ENCODE measurements at places on chromosomes 1 and 21.

- no peak for DNase-seq
These were observed 33.0 kb upstream of the LRIG2 start for GRCh38 chr1:113040041-113040440.

- no peak for DNase-seq
These were observed 15.0 kb downstream of the DDX59 start for GRCh38 chr1:200654660-200655059.

GRCh38 chr21:33674226-33674625 is 31.9 kb downstream of the ITSN1 start:
- no peak for DNase-seq

DNA sequence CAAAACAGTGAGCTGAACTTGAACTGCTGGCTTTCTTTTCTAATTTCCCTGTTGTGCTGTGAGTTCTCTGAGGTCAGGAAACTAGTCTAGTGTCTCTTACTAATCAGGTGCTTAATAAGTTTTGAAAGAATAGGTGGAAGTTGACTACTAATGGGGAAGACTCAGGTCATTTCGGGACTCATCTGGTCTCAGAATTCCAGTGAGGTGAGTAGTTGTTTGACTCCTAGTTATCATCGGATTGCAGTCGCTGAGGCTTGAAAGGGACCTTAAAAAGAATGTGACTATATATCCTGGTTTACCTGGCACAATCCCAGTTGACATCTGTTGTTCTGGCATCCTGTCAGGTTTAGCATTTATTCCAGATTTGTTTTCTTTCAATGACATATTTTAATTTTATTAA is 81.4 kb upstream of the SPAG17 start:
- DNase-seq: no peak

DNA sequence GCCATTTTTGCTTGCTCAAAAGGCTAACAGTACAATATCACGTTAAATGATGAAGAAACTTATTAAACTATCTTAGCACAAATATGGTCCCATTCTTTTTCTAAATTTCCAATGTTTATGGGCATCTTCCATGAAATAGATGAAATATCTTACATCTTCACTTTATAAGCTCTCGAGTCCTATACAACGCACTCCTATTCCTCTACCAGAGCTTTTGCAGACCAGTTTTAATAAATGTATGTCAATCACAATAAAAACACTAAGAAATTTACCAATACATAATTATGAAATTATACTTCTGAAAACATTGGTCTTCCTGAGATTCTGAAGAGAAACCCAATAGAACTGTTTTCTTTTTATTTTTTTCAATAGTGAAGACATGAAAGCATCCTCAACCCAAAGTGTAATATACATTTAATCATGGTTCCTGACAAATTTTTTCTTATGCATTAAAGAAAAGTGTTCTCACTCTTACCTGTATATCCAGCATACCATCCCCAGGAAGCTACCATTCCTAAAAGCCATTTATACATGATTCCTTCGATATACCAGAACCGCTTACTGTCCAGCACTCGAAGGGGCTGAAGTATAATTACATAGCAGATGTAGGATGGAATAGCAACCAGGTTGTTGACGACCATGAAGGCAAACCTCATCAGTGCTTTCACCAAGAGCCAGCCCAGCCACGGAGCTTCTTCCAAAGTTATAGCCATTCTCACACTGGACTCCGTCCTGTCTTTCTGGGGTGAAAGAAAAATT is 1.8 kb downstream of the LPGAT1 start:
- no peak for DNase-seq

DNA sequence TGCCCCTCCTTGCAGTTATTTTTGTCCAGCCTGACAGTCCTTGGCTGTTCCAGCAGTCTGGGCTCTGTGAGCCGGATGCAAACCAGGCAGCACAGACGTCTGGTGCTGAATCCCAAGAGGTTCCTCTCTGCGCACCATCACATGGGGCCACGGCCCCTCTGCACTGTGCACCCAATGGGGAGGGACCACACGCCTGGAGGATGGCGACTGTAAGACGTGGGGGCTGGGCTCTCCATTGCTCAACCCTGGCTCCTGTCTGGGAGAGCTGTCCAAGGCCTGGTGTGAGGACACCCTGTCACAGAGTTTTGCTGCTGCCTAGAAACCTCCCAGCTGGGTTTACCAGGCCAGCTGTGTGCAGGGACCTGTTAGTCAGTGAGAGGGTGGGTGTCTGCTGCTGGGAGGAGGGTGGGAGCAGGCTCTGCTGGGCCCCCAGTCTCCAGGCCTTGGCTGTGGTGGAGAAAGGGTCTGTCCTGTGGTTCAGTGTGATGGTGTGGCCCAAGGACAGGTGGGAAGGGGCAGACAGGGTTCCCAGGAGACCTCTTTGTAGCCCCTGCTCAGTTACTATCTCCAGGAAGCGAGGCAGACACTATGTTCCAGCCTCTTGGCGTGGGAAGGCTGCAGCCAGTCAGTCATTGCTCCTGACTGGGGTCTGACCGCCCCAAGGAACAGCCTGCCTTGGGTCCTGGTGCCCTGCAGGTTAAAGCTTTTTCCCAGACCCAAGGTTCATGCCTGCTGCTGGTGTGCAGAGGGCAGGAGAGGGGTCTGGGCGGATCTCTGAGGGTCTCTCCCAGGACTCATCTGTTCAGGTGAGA is 13.8 kb downstream of the HEYL start:
- DNase-seq: peak; percentile 88

GRCh38 chr1:39105061-39105840 is 79.1 kb downstream of the NDUFS5 start:
- no peak for DNase-seq

GRCh38 chr1:53672243-53672642 is 66.7 kb downstream of the GLIS1 start:
- DNase-seq: no peak

- no peak for DNase-seq
These were observed 15.8 kb upstream of the TRIM63 start for GRCh38 chr1:26083208-26083607.

GRCh38 chr21:17679002-17679600 is 66.4 kb upstream of the BTG3 start:
- DNase-seq: no peak

DNA sequence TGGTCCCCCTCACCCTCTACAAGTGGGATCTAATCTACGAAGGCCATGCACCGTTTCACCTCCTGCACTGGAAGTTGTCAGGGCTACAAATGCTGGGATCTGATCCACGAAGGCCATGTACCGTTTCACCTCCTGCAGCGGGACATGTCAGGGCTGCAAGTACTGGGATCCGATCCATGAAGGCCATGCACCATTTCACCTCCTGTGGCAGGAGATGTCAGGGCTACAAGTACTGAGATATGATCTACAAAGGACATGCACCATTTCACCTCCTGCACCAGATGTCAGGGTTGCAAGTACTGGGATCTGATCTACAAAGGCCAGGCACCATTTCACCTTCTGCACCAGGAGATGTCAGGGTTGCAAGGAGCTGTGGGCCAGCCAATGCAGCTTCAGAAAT is 7.0 kb downstream of the ALDH4A1 start:
- DNase-seq: no peak

DNA sequence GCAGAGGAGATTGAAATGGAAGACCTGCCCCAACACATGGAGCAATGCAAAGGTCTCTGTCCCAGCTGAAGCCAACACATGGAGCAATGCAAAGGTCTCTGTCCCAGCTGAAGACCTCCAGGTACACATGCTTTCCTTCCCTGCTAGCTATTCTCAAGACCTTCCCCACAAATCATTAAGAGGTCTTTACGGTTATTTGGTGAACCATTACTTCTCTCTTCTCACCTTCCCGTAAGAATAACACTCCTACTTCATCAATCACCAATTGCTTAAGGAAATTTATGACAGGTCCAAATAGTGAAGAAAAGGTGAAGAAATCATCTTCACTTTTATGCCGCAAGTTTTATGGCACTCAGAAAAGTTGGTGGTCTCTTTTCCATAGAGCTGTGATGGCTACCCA is 138.8 kb downstream of the NTPCR start:
- no peak for DNase-seq

DNA sequence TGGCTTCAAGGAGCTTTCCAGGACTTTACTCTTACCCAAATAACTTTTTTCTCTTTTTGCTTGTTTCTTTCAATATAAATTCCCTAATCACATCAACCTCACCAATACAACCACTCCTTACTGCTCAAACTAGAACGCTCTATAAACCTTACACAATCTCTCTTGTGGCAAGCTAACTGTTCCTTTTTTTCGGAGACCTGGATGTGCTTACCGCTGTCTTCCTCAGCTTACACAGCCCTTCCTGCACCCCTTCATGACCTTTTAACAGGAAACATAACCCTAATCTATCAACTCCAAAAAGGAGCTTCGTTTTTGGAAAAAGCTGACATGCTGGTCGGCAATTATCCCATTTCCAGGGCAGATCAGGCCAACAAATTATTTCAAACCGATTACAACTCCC is 24.1 kb upstream of the SLC2A5 start:
- DNase-seq: no peak

GRCh38 chr1:29162476-29163138 is 19.1 kb downstream of the SRSF4 start:
- peak; percentile 79 for DNase-seq

GRCh38 chr1:71908303-71908702 is 374.0 kb downstream of the NEGR1 start:
- no peak for DNase-seq

DNA sequence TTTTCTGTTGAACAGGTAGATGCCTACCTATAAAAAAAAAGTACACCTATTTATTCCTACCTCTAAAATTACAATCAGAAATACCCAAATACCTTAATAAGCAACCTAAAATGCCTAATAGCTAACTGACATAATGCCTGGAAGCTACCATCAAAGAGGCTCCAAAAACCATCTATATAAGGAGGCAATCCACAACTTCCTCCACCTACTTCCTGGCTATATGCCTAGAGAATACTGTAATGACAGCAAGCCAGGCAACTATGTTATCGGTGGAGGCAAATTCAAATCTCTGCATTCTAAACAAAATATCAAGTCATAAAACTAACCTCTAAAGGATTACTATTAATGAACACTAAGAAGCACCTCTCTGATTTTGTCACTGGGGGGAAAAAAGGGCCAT is 10.1 kb downstream of the ZNF644 start:
- no peak for DNase-seq

DNA sequence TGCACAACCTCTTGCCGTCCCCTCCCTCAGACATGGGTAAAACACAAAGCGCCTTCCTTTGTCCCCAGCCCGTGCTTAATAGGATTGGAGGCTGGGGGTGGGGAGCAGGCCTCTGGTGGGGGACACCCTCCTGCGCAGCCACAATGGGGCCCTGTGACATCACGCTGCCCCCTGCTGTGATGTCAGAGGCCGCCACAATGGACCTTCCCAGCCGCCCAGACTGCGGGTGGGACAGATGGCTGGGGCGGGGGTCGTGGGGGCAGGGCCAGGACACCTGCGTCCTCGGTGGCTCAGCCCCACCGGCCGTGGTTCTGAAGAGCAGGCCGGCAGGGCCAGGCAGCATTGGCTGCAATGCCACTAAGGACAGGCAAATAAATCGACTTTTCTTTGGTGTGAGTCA is 39.9 kb downstream of the EPHA2 start:
- DNase-seq: no peak

GRCh38 chr1:206012086-206012859 is 9.1 kb upstream of the RAB7B start:
- DNase-seq: peak; percentile 83

- DNase-seq: no peak
These were observed 2010.5 kb downstream of the NCAM2 start for GRCh38 chr21:23008601-23009202.

GRCh38 chr1:63928186-63929105 is 154.6 kb downstream of the ROR1 start:
- DNase-seq: peak; percentile 87

DNA sequence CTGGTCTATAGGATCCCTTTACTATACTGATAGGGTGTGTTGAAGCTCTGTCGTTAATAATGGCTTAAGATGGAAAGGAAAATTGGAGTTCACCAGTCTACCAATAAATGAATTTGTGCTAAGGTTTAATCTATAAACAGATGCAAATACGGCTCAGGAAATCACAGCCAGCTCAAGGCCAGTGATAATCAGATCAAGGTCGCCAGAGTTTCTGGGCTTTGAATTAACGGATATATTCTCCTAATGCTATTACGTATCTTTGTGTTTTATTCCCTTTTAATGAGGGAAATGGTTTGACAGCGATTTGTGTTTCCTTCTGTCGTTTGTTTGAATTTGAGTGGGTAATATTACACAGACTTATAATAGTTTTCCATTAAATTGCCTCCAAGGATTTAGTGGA is 279.6 kb downstream of the BACH1 start:
- no peak for DNase-seq

DNA sequence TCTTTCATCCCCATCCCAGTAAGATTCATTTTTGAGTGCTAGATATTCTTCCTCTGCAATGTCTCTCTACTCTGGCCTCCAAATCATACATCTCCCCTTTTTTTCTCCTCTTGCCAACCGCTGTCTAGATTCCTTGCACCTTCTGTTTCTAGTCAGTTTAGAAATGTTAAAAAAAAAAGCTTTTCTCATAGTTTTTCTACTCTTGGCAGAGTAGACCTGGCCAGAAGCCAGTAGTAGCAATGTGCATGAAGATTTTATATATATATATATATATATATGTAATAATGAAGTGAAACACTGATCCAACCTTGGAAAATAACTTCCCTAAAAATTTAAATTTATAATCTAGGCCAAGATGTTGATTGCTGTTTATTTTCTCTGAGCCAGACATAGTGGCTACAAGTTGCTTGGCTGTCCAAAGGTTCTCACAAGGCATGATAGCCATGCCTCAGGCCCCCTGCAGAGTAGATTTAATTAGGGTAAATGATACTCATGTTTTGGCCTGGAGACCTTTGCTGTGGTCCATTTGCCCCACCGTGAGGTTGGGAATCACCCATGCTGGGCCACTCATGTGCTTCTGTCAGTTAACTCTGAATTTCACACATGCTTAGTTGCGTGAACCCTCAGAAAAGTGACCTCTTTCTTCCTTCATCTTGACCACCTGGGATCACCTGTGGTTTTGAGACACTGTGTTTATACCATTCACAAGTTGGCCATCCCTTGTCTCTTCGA is 103.4 kb upstream of the KCNE2 start:
- DNase-seq: no peak

GRCh38 chr1:88169939-88170338 is 514.1 kb upstream of the PKN2 start:
- no peak for DNase-seq

GRCh38 chr1:205917466-205918238 is 25.6 kb downstream of the SLC26A9 start:
- no peak for DNase-seq

- no peak for DNase-seq
These were observed 12.1 kb downstream of the PGBD2 start for GRCh38 chr1:248918131-248918530.

- no peak for DNase-seq
These were observed 58.6 kb downstream of the RRAGC start for GRCh38 chr1:38800720-38801671.

- no peak for DNase-seq
These were observed 4.5 kb downstream of the NCDN start for GRCh38 chr1:35561972-35562680.

- DNase-seq: no peak
These were observed 271.9 kb downstream of the HHAT start for GRCh38 chr1:210600421-210601159.
